ENCODE measurements at places on chromosomes 1 and 21.

GRCh38 chr21:28767523-28767922, 225.2 kb downstream of the LTN1 start:
- DNase-seq: no peak

DNA sequence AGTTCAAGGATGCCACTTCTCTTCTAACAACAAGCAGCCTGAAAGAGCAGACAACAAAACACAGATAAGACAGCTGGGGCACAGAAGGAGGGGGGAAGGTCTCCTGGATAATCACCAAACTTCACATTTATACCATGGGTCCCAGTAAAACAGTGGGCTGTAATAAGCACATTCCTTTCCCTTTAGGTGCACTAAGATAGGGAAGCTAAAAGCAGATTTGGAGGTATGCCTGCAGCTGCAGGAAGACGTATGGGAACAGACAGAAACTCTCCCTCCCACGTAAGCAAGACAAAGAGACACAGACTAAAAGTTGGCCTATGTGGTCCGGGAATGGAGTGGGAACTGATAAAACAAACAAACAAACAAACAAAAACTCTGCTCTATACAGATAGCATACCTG, 612.1 kb downstream of the MRPL39 start:
- no peak for DNase-seq

DNA sequence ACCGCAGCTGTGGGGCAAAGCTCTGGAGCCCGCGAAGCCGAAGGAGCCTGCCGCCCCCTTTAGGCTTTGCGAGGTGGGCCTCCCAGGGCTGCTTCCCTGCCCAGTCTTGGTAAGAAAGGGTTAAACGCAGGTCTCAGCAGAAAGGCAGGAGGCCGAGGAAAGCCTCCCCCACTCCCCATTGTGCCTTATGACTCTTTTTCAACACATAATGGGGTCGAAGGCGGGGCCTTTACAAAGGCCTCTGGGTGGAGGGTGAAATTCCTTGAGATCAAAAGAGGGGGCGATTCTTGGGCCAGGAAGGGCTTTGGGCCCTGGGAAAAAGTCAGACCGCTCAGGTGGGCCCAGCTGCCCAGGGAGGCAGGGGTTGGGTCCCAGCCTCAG, 880 bp downstream of the ALPL start:
- no peak for DNase-seq

- DNase-seq: no peak
These were observed 31.7 kb downstream of the ECE1 start for GRCh38 chr1:21258331-21259134.

- DNase-seq: no peak
These were observed 9.5 kb downstream of the TINAGL1 start for GRCh38 chr1:31585736-31586365.

GRCh38 chr1:199132006-199132405, 493.2 kb downstream of the PTPRC start:
- DNase-seq: no peak

GRCh38 chr1:36125129-36125991, at the start of gene COL8A2:
TSS of gene COL8A2 (minus strand) at chr1:36125222. CDS start at chr1:36100242, 24,980 bp downstream.
- DNase-seq: no peak

DNA sequence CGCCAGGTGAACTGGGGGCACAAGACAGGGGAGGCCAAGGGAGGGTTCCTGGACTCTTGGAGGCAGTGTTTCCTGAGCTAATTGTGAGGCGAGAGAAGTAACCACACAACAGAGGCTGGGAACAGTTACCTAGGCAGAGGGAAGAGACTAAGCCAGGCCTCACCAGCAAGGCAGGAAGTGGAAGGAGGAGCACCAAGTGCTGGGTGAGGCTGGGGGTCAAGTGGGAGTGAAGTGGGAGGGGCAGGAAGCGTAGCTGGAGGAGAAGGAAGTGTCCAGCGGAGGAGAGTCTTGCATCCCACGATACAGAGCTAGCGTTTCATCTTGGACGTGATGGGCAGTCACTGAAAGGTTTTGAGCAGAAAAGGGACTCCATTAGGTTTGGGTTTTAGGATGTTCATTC, 48.3 kb upstream of the CAPZB start:
- DNase-seq: no peak

DNA sequence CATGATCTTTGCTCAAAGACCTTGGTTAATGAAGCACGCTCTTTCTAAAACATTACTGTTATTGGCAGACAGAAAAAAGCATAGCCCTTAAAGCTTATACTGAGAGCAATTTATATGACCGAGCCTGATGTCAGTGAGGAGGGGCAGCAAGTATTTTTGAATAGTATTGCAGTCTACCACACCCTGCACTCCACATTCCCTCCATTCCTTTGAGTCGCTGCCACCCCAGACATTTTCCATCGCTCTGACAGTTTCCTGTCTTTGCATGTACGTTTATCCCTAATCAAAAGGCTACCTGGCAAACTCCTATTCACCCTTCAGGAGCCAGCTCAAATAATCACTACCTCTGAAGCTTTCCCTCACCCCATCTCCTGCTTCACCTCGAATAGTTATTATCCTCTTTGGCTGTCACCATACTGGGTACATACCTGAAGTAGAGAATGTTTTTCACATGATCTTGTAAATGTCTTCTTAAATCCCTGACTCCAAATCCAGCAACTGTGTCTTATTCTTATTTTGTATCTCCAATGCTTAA, 5.5 kb upstream of the JUN start:
- no peak for DNase-seq

GRCh38 chr1:177945943-177946650, 23.8 kb downstream of the SEC16B start:
- no peak for DNase-seq

- DNase-seq: no peak
These were observed 33.3 kb upstream of the RCC2 start for GRCh38 chr1:17472814-17473213.

- no peak for DNase-seq
These were observed 84.3 kb upstream of the SPATA6 start for GRCh38 chr1:48556186-48556850.

GRCh38 chr1:110370827-110371226, 20.0 kb downstream of the SLC16A4 start:
- peak; percentile 30 for DNase-seq

DNA sequence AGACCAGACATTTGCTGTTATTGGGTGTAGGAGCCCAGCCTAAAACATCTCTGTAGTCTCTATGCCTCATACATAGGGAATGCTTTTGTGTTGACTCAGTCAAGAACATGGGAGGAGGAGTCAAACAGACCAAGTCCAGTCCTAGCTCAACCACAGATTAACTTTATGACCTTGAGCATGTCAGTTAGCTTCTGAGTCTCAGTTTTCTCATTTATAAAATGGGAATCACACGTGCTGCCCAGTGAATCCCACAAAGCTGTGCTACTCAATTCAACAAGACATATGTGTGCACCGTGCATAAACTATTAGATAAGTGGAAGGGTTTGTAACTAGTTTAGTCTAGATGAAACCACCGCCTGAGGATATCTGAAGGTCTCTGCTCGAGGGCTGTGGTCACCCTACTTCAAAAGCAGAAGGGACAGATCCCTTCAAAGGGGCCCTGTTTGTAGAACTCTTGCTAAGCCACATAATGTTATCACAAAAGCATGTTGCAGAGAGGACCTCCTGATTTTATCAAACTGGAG, 109.5 kb upstream of the NFIA start:
- no peak for DNase-seq

- DNase-seq: no peak
These were observed 28.2 kb downstream of the UBE2G2 start for GRCh38 chr21:44773291-44773932.

DNA sequence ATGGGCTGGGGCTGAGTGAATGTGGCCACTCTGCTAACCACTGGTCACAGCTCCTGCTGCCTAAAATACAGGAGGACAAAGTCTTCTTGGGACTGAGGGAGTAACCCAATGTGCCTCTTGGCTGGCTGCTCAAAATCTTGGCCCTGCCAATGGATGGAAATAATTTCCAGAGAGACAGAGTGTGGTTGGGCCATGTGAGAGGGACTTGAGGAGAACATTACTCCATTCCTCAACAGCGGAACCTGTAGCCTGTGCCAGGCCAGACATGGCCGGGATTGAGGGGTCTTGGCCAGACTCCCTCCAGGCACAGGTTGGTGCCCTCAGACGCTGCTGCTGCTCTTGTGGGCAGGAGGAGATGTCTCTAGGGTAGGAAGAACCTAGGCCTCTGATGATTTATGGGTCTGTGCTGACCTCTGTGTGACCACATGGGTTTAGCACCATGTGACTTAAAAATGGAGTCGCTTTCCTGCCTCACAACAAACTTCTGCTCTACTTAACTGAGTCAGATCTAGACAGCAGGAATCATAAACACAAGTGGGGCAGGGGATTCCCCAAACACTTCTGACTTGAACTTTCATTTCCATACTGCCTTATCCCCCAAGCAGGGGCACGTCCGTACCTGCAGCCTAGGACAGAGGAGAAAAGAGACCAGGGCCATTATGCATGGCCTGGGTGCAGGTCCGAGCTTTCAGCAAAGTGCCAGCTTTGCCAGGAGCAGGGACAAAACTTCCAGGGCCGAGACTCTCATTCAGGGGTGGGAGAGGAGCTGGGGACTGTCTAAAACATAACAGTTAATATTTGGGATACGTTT, 79.2 kb downstream of the CD34 start:
- no peak for DNase-seq

DNA sequence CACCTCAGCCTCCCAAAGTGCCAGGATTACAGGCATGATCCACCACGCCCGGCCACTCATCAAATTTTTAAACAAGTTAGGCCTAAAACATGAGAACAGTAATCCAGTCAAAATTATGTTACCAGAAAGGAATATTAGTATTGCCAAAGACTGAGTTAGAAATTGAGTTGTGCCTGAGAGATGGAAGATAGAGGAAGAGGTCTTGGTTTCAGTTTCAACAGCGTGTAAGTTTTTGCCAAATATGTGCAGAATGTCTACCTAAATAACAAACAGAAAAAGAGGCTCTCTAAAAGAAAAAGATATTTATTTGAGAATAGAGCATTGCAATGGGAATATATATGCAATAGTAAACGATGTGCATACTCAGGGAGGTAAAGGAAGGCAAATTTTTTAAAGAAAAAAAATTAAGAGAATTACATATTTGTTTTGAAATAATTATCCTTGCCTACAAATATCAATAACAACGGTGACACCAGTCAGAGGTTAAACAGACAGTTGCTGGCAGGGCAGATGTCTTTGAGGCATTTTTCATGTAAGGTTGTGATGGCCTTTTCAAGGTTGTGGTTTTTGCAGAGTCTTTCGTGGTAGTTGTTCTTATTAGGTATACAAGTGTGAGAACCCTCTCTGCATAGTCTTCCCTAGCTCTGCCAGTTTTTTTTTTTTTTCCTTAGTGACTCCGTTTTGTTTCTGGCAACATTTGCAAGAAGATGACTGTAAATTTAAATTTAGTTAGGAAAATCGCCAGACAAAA, 2.2 kb upstream of the CD1B start:
- no peak for DNase-seq

DNA sequence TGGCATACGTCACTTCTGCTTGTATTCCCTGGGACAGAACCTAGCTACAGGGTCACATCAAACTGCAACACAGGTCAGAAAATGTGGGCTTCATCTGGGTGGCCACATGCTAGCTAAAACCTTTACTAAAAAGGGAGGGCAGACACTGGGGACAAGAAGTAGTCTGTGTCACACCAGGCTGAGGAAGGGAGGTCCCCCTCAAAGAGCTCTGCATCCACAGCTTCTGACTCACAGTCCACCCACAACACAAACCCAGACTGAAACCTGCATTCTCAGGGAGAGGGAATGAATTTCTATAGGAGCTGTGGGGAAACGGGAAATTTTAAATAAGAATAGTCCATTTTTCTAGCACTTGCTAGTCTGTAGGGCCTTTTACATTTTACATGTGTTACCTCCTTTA, 16.2 kb downstream of the OLIG2 start:
- DNase-seq: no peak

GRCh38 chr1:38523568-38523939, 336.0 kb downstream of the RRAGC start:
- no peak for DNase-seq

DNA sequence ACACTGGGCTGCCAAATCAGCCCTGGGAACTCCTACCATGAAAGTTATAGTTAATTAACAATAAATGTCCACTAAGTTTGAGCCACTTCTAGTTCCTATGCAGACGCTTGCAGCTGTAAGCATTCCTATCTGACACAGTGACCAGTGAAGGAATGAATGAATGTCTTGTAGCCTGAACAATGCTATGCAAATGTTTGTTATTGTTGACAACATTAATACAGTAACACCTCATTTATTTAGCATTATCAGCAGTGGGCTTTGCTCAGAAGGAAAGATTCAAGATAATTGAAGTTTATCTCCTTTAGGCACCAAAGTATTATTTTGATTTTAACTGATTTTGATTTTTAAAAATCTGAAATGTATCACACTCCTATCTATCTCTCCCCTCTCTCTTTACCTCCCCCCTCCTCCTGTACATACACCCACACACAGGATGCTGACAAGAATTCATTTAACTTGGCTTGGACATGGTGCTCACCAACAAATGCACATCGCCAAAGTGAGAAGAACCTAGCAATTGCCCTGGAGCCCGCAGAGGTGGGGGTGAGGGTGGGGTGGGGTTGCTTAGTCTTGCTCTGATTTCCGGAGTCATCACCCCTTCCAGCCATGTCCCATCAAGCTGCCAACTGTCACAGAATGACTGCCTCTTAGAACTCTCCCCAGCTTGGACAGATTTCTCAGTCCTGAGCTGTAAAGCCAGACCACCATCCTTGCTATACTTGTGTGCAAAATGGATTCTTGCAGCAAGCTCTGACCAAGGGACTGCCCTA, 215.3 kb upstream of the CSF3R start:
- DNase-seq: no peak

GRCh38 chr1:190935925-190936324, 458.3 kb upstream of the BRINP3 start:
- DNase-seq: no peak

DNA sequence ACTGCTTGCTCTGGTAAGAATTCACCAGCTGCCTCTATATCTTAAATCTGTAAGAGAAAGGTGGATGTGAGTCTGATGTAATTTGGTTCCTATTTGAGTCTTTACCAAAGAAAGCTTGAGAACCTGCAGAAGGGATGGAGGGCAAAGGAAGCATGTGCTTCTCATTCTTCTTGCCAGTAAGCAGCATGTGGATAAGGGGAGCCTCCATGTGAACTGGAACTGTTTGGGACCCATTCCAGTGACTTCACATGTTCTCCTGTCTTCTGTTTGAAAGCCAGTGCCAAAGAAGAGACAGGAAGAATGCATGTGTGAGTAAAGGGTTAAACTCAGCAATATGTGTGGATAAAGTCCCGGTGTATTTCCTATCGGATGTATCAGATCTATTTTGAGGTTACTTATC, 119.6 kb upstream of the ADGRL2 start:
- DNase-seq: no peak

- DNase-seq: no peak
These were observed 5.7 kb upstream of the ZDHHC18 start for GRCh38 chr1:26820784-26821269.

DNA sequence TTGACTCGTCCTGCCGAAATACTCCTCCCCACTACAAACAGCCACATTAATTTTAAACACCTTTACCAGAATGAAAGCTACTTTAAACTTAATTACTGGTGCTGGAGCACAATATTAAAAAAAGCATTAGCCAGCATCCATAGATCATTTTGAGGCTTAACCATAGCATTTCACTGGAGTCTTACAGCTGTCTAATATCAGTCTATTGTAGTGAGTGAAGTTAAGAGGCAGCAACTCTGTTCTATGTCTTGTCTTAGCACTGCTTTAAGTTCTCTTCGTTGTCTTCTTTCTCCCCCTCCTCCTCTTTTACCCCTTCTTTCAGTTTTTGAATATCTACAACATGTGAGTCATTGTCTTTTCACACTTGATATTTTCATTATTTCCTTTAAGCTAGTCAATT, 49.3 kb downstream of the ADGRL2 start:
- DNase-seq: no peak
